Epithelial cell of alveolus of lung (primary cell): ENCODE measurements at places on chromosomes 5 and 9. TPM values are rescaled to one million over a fixed set of nuclear protein-coding genes. Genes with fewer than 3 reads are reported as not detected.

The LHX3 gene
- not detected in 2 replicates for total RNA-seq

The GARIN3 gene
- total RNA-seq, result not detected in 2 replicates

The KCNIP1 gene
- not detected in 2 replicates for total RNA-seq

The ZNF454 gene
- 1.2 and 6.2 TPM in 2 replicates for total RNA-seq

The ALAD gene
- 7.6 and 14.4 TPM in 2 replicates for total RNA-seq

The EPB41L4B gene
- total RNA-seq, result 1.7 TPM in 1 of 2 replicates, not detected in the other
